Stimulated activated CD8-positive, alpha-beta memory T cell treated with anti-CD3 and anti-CD28 coated beads, Interleukin-15, amount 100 ng/mL, for 48 hours (primary cell): ENCODE measurements at places on chromosomes 16 and 17.

- DNase-seq, result no peak
Measured at GRCh38 chr17:60106340-60107059, 27.8 kb upstream of the HEATR6 start.

DNA sequence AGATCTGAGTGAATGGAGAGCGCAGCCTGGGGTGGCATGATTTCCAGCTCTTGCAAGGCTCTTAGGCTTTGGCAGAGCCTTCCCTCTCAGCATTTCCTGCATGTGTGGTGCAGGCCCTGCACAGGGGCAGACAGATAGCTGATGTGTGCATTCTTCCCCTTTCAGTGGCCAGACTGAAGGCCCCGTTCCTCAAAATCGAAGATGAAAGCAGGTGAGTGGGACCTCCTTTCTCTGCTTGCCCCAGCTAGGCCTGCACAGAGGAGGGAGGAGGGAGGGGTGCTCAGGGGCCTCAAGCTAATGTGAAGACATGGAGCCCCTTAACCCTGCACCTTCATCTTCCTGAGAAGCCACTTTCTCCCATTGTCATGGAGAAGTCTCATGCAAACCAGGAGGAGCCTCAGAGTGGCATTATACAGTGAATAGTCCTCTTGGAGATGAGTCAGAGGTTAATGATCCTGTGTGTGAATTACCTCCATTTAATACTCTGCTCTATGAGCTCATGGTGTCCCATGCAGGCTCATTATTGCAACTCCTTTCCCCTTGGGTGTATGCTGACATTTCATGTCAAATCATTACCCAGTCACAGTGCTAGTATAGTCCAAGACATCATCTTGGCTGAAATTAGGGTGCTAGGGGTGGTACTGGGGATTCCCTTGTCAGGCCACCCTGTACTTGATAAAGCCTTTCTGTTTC, 20.4 kb upstream of the ADAM11 start:
- no peak for DNase-seq

- DNase-seq, result no peak
Measured at GRCh38 chr17:83174362-83175118, 95.1 kb downstream of the METRNL start.

- DNase-seq, result no peak
Measured at GRCh38 chr16:80612461-80613017, 71.7 kb downstream of the DYNLRB2 start.

GRCh38 chr16:15811481-15812400, 45.1 kb downstream of the MYH11 start:
- no peak for DNase-seq

DNA sequence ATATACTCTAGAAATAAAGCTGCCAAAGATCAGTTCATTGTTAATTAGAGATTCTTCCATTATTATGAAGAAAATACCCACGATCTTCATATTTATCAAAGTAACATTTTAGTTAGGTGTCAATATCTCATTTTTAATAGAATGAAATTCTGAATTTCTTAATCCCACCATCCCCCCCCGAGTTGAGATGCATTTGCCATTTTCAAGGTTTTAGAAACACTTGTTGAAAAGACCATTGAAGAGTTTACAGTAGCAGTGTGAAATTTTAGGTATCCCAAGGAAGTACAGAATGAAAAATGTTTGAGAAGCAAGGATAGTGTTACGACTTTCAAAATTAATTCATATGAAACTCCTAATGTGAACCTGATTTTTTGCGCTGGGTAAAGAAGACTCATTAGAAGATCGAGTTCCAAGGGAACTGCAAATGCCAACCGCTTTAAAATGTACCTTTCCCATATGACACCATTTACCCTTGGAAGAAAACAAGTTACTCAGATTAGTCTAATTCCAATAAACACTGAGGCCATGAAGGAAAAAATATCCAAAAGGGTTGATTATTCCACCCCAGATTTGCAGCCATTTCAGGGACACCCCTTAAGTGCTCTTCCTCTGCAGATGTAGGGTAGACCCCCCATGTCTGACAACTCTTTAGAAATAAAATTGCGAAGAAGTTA, 731 bp downstream of the IKZF3 start:
- no peak for DNase-seq

GRCh38 chr17:50532452-50533024, at the start of gene EPN3:
EPN3 (plus strand) TSS chr17:50532735; CDS start chr17:50536557, 3,822 bp downstream.
- DNase-seq, result no peak

DNA sequence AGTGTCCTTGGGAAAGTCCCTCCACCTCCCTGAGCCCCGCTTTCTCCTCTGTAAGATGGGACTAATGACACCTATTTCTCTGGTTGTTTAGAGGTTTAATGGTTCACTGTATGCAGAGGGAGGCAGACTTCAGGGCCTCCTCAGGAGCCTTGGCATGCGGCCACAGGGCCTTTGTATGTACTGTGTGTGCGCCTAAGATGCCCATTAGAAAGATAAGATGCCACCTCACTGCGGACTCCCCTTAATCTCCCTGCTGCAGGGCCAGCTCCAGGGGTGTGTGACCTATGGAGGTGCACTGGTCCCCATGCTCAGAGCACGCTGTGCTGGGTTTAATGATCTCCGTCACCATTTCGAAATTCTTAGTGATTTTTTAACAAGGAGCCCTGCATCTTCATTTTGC, 59.3 kb downstream of the TMEM235 start:
- no peak for DNase-seq

- DNase-seq, result no peak
Measured at GRCh38 chr17:46719891-46720290, 98.6 kb downstream of the WNT3 start.
